Stimulated activated CD4-positive, alpha-beta T cell treated with anti-CD3 and anti-CD28 coated beads, TNF-alpha, amount 100 ng/mL, for 24 hours (primary cell): ENCODE measurements at places on chromosomes 16 and 17.

DNA sequence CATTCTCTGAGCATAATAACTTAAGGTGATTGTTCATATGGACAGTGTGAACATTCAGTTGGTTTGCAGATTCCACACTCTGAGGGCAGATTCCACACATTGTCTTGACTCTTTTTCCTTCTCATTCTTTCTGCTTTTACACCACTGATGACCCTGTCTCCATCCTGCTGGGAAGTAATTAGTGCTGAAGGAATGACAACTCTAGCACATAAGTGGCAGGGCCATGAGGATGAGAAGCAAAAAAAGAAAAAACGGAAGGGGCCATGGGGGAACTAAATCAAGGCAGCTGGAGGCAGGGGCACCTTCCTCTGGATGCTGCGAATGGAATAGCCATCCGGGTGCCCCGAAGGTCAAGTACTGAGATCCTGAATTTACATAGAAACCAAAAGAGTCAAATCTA lies 944.0 kb downstream of the KCNJ2 start:
- no peak for DNase-seq

DNA sequence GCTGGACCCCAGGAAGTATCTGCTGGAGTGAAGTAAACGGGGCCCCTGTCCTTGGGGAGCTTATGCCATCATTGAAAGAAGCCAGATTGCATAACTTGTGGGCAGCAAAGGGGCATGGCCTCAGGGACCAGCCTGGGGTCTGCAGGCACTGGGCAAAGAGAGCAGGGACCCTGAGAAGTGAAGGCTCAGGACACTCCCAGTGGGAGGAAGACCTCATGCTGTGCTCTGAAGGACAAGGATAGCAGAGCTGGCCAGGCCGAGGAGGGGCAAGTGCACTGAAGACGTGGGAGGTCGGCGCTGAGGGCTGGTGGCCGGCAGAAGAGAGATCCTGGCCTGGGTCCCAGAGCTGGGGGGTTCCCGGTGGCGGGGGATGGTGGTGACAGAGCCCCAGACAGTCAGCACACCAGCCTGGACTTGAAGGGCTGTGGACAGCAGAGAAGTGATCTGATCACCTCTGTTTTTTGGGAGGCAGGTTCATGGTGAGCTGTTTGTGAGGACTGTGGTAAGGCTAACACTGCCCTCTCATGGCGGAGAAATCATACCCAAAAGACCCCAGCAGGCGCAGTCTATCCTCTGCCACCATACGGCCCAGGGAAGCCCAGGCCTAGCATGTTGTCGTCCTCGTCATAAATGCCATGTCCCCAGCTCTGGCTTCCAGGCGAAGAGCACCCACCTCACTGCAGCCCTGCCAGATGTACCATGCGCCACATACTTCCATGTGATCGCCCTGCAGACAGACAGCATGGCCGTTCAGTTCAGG lies 7.1 kb upstream of the CNP start:
- no peak for DNase-seq

GRCh38 chr16:81693744-81694303 lies 85.3 kb upstream of the PLCG2 start:
- DNase-seq: no peak

- DNase-seq: no peak
Measured at GRCh38 chr17:77810536-77810935, 148.0 kb upstream of the TNRC6C start.

DNA sequence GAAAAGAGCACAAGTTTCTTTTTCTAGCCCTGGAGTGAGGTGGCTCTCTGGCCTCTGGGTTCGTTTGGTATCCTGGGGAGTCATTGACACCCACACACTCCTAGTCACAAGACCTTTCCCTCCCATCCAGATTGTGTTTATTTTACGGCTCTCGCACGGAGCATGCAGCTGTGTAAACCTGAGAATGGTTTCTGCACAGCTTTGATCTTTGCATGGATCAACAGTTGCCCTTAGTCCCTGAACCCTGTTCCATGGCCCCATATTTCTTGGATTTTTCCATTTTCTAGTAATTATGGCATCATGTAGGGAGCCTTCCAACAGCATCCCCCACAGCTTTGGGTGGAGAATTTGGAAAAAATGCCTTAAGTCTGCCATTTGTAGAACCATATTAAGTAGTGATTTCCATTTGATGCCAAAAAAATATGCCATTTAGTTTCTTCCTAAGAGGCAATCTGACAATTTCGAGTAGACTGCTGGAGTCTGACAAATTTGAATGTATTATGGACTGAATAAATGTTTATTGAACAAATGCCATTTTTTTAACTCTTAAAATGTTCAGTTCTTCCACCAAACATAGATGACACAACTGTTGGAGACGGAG lies 197.7 kb downstream of the WWOX start:
- no peak for DNase-seq

GRCh38 chr17:29154516-29155226 lies 25.5 kb downstream of the MYO18A start:
- no peak for DNase-seq

- DNase-seq: no peak
Measured at GRCh38 chr16:1174477-1175357, 21.8 kb downstream of the CACNA1H start.
